ENCODE measurements at places on chromosomes 1 and 21.

GRCh38 chr21:31922881-31923280 is 50.1 kb downstream of the HUNK start:
- no peak for DNase-seq

- DNase-seq: no peak
Observed at GRCh38 chr1:82710091-82710490, 909.4 kb downstream of the ADGRL2 start.

DNA sequence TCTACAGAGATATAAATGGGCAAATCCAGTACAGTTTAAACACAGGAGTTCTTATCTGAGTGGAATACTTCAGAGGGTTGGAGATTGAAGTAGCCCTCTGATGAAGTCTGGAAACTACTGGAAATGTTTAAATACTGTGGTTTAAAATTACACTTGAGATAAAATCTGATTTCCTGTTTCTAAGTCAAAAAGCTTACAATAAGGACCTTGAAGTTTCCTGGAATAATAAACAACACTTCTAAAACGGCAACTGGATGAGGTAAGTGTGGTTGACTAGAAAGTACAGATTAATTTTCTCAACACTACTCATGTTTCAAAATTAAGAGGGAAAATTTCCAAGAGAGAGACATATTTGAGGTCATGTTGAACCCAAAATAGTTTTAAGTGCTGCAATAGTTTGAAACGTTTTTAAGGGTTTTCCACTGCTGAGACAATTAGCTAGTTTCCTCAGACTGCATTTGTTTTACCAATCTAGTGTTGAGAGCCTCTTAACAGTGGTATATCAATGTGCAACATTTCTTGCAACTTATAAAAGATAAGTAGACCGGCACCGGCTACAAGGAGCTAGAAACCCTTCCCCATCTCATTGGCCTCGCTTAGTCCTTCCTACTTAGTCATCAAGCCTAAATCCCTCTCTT is 27.4 kb downstream of the KCNA3 start:
- no peak for DNase-seq

GRCh38 chr1:94093996-94094395 is 27.0 kb downstream of the ABCA4 start:
- DNase-seq: no peak

- no peak for DNase-seq
Observed at GRCh38 chr1:91712393-91712792, 173.6 kb downstream of the TGFBR3 start.

DNA sequence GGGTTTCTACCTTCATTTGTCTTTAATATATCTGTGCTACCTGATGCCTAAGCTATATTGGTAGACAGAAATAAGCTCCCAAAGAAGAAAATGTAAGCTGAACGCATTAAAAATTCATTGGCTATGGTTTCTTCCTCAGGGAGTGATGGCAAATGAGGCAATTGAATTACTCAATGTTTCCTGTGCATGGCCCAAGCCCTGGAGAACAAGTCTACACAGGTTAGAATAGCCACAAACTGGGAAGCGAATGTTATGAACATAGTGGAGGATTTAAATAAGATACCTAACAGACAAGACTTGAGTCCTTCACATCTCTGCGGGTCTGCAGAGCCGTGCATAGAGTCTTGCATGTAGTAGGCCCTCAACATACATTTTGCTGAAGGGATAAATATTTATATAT is 350.3 kb downstream of the RWDD3 start:
- DNase-seq: no peak

GRCh38 chr1:24502065-24502708 is 449 bp upstream of the RCAN3 start:
- no peak for DNase-seq

- no peak for DNase-seq
Observed at GRCh38 chr21:42557420-42557819, 43.8 kb downstream of the SLC37A1 start.

DNA sequence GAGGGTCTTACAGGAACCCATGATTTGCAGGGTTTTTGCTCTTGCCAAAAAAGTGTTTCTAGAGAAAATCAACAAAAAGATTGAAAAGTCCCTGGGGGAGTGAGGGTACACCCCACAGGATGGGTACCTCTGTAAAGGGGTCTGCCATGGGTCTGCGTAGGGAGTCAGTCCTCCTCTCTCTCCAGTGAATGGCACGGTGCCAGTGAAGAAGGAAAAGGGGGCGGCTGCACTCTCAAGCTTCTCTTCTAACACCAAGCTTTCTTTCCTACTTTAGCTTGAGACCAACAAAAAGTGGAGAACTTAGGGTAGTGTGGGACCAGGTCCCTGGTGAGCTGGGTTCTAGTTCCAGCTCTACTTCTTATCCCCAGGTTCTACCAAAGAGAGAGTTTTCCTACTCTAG is 87.4 kb downstream of the GLUL start:
- no peak for DNase-seq

GRCh38 chr1:197413564-197413963 is 145.5 kb downstream of the CRB1 start:
- DNase-seq: no peak

DNA sequence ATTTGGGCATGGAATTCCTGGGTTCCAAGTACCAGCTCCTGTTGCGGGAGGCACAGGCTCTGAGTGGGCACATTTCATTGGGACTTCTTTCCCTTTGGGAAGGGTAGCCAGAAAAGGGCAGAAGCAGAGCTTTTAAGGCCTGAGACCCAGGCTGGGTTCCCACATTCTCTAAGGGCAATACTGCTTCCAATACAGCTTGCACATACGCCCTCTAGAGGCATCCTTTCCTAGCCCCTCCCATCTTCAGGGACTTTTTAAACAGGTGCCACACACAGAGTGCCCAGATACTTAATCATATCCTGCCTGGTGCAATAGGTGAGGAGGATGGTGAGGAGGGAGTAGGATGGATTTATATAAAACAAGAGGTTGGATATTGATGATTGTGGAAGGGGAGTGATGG is 5.7 kb downstream of the GPR88 start:
- no peak for DNase-seq

GRCh38 chr1:215749414-215749813 is 182.3 kb downstream of the KCTD3 start:
- DNase-seq: no peak

- no peak for DNase-seq
Observed at GRCh38 chr1:165671526-165671925, 26.8 kb downstream of the ALDH9A1 start.

DNA sequence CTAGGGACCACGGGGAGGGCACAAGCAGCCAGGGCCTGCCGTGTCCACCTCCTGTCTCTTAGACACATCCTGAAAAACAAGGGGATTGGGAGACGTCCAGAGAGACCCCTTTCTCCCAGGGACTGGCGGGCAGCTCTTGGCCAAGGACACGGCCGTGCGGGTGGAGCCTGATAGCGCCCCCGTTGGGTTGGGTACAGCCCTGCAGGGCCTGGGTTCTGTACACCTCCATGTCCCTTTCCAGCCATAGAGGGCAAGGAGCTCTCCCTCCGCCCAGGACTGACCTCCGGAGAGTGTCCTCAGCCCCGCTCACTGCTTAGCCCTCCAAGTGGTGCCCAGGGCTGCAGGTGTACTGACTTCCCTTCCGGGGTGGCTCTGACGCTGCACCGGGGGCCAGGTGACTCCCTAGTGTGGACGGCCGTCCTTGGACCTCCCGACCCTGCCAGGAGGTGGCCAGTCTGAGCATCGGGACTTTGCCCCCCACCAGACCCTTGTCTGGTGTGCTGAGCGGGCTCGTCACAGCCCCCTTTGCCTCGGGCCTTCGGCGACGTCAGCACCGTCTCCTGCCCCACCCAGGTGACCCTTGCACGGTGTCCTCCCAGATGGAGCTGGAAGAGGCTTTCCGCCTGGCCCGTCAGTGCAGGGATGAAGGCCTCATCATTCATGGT is 5.8 kb downstream of the PRKCZ start:
- DNase-seq: no peak

GRCh38 chr1:88897070-88897730 is 5.8 kb upstream of the GTF2B start:
- no peak for DNase-seq

DNA sequence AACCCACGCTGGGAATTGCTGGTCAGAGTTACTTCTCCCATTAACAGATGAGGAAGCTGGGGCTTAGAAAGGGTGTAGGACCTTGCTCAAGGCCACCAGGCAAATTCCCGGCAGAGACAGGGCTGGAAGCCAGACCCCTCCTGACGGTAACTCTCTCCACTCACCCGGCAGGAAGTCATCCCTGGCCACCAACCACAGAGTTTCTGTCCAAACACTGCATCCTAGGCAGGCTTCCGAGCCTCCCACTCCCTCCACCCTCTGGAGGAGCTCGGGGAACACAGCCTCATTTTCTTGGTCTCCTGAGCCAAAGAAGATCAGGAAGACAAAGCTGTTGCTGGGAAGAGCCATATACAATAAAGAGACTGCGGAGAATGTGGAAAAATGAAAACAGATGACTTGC is 25.0 kb upstream of the ZNF436 start:
- DNase-seq: peak; percentile 92

- no peak for DNase-seq
Observed at GRCh38 chr1:94660994-94661393, 119.4 kb upstream of the F3 start.

DNA sequence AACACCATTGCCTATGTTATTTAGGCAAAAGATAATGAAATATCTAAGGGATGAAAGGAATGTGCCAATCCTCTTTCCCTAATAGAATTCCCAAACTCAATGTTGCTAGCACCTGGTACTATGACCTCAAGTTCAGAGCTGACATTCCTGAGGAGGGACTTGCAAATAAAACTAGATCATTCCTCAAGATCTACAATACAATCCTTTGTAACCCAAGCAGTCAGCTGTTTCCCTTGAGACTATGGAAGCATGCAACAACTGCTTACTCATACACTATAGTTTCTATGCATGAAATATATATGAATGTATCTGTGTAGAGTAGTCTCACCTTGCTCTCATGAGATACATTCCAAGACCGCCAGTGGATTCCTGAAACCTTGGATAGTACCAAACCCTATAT is 65.0 kb downstream of the ABL2 start:
- DNase-seq: no peak

- no peak for DNase-seq
Observed at GRCh38 chr1:206895325-206895724, 1.9 kb upstream of the IL24 start.

GRCh38 chr1:5595531-5596170 is 396.6 kb downstream of the NPHP4 start:
- DNase-seq: no peak

DNA sequence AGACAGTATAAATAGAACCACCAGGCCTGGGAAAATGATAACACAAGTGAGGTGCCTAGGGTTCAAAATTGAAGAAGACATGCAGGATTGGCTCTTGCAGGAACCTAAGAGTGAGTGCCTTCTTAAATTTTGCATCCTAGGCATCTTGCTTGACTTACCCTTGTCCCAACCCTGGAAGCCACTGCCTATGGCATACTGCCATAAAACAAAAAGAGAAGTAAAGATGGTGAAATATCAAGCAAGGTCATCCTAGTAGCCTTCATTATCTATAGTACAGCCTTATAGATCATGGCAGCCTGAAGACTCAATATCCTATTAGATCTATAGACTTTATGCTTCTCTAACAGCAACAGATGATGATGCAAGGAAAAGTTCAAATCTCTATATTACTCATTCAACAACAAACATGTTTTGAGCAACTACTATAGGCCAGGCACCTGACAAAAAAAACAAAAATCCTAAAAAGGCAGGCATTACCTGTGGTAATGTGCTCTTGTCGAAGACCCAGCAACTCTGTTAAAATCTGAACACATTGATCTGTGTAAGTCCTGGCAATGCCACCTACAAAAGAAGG is 6.3 kb downstream of the AP4B1 start:
- DNase-seq: no peak

DNA sequence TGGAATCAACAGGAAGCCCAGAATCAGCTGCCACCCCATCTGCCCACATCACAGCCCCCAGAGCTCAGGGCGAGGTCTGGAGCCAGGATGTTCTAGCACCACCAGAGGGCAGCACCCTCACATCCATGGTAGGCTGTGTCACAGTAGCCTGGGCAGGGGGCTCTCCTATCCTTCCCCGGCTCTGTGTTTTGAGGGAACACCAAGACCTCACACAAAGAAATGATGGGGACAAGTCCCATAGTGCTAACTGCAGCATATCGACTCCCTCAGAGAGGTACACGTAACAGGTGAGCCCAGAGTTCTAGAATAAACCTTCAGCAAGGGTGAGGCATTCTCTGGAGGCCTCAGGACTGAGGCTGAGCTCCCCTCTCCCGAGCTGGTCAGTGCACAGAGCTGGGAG is 2.3 kb upstream of the KCNC4 start:
- DNase-seq: peak; percentile 68

DNA sequence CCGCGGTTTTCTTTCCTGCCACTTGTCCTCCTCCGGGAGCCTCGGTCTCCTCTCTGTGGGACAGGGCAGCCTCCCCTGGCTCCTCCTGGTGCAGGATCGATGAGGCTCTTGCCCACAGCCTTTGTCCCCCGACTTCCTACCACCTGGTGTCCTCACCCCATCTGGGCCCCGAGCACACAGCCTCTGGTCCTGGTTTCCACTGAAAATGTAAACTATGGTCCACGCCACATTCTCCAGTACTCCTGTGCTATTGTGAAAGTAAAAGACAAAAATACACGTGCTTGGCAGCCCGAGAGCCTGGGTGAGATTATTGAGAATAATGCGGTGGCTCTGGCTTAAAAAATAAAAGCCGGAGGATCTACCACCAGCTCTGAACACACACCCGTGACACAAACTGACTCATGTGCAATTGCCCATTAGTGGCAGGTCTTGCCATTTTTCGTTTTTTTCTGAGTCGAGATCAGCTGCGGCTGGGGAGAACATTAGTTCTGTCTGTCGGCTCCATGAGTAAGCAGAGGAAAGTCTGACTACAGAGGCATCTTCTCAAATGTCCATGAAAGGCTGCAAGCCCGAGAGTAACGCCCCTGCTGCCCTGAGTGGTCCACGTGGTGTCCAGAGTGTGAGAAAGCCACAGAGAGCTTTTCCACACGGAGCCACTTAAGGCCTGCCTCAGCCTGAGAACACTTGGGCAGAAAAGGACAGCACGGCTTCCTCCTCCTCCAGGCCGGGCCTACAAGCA is 5.7 kb upstream of the COL6A2 start:
- no peak for DNase-seq

DNA sequence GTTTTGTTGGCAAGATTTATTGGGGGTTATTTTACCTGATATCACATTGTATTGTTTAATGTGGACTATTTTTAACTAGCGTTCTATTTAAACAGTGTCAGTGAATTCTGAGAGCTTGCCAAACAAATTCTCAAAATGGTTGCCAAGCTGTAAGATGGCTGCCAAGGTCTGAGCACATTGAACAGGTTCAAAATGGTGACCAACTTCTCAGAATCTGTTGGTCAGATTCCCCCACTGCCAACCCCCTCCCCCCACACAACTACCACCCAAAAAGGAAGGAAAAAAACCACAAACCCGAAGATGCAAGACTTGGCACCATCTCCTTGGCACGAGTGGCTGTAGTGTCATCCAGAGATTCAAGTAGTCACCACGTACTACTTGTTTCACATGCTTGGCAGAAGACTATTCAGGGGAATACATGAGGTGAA is 159.1 kb downstream of the NFIA start:
- DNase-seq: no peak

- DNase-seq: no peak
Observed at GRCh38 chr1:10520952-10521351, 46.2 kb downstream of the PEX14 start.

GRCh38 chr1:220990427-220991339 is 111.4 kb downstream of the HLX start:
- no peak for DNase-seq

- DNase-seq: no peak
Observed at GRCh38 chr1:211527006-211527405, 35.0 kb upstream of the RD3 start.
